SK-N-SH treated with all-trans-retinoic acid at 6 μM for 48 hours (cell line): ENCODE measurements at places on chromosomes 16 and 17.
A peak's percentile ranks its signal among the peaks of the same experiment; 100 is the strongest.

GRCh38 chr16:46583036-46583435, 38.1 kb downstream of the SHCBP1 start:
- no peak for ATAC-seq

DNA sequence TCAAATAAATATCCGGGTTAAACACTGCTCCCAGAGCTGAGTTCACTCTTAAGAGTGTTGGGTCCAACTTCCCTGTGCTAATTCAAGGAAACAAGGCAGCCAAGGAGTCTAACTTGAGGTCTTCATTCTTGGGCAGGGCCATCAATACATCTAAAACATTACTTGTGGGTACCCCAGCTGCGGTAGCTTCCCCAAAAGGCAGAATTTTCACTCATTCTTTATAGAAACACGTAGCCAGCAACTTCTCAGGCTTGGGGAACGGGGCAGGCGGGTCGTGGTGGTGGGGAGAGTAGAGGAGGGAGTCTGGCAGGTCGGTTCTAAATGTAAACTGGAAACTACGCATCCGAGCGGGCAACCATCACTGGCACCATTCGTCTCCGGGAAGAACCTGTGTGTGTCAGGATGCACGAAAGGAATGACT, 666 bp upstream of the METTL9 start:
- peak; percentile 18 for ATAC-seq

DNA sequence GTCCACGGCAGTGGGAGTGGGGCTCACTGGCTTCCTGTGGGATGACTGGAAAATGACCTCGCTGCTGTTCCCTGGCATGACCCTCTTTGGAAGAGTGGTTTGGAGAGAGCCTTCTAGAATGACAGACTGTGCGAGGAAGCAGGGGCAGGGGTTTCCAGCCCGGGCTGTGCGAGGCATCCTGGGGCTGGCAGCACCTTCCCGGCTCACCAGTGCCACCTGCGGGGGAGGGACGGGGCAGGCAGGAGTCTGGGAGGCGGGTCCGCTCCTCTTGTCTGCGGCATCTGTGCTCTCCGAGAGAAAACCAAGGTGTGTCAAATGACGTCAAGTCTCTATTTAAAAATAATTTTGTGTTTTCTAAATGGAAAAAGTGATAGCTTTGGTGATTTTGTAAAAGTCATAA, 7.8 kb upstream of the RNF213 start:
- ATAC-seq: peak; percentile 51

- no peak for ATAC-seq
Measured at GRCh38 chr17:48384164-48384563, 45.9 kb downstream of the SKAP1 start.

DNA sequence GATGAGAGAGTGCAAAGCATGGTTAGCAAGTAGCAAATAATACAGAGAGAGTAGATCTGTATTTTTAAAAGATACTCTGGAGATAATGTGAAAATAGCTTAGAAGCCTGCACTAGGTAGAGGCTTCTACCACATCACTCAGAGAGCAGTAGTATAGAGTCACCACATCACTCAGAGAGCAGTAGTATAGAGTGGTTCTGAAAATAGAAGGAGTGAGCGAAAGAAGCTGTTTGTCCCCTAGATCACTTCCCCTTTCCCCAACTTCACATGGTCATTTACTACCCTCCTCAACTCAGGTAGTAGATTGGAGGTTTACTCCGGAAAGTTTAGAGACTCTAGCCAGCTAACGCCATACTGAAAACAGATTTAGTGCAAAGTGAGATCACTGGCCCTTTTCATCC, 17.1 kb downstream of the DGKE start:
- no peak for ATAC-seq

DNA sequence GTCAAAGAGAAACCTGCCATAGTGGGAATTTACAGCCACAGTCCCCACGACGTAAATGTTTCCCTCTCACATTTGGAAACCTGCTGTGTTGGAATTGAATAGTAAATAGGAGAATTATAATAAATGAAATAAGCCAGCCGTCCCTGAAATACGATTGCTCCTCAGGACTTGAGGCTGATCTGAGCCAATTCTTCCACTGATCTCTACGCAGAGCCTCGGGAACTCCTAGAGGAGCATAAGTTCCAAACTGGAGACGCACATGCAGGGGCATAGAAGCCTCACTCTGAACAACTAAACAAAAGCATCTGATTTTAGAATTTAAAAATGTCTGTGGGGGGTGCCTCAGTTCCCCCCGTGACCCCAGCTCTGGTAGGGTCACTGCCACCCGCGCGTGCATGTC, 10.2 kb upstream of the TEX19 start:
- ATAC-seq: no peak

DNA sequence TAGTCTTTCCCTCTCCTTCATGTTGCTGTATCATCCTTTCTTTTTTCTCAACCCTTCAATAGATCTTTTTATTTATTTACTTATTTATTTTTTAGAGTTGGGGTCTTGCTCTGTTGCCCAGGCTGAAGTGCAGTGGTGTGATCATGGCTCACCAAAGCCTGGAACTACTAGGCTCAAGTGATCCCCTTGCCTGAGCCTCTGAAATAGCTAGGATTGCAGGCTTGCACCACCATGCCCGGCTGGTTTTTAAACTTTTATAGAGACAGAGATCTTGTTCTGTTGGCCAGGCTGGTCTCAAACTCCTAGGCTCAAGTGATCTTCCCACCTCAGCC, 51.7 kb downstream of the SNX29 start:
- no peak for ATAC-seq

DNA sequence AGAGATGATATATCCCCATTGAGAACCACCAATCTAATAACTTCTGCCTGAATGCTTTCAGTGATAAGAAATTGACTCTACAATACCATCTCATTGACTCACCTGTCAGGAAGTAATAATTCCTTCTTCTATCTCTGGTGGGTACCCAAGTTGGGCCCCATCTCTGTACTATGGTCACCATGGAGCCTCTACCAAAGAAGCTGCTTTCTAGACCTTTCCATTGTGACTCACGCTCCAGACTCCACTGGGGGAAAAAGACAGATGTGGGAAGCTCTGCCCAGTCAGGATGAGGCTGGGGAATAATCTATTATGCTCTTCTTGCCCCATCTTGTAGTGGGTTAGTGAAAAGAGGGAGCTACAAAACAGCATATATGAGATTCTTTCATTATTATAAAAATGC, 100.4 kb downstream of the COPRS start:
- ATAC-seq: no peak

- ATAC-seq: no peak
Measured at GRCh38 chr16:3113765-3114479, 1.5 kb downstream of the ZNF205 start.

DNA sequence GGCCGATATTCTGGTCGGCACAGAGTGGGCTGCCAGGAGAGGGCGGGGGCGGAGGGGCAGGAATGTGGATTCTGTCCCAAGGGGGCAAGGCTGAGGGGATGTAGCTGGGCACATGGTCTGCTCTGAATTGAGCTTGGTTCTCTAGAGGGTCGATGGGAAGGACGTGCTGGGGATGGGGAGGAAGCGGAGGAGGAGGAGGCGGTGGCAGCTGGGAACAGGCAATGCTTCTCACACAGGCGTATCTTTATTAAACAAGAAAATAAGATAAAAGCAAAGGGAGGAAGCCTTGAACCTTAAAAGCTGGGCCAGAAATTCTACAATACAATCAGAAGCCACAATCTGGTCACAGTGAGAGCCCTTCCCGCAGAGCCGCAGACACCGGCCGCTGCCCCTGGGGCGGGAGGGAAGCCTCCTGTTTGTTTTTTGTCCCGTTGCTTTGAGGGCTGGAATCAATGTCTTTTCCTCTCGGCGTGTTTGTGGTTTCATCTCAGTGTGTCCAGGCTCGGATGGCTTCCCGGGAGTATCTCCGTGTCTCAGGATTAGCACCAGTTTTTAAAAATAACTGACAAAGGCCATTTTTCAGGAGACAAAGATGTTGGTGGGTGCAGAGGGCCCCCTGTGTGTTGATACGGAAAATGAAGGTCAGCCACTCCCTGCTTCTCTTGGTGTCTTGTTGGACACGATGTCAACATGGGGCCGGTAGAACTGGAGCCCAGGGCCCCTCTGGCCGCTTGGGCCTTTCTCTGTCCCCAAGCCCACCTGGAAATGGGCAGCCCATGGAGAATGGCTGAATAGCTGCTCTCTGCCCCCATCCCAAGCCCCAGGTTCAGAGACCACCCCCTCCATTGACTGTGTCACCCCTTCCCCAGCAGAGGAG, 12.3 kb upstream of the SLC7A5 start:
- ATAC-seq: no peak

- ATAC-seq: no peak
Measured at GRCh38 chr16:74477226-74477625, 55.9 kb upstream of the CLEC18B start.

DNA sequence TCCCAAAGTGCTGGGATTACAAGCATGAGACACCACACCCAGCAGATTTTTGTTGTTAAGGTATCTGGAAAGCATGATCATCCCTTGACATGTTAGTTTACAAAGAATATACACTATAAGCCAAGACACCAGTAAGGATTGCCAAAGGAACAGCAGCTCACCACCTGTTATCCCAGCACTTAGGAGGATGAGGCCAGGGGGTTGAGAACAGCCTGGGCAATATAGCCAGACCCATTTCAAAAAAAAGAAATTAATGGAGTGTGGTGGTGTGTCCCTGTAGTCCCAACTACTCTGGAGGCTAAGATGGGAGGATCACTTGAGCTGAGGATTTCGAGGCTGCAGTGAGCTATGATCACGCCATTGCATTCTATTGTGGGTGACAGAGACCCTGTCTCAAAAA, 5.1 kb downstream of the ANKRD40CL start:
- ATAC-seq: no peak

DNA sequence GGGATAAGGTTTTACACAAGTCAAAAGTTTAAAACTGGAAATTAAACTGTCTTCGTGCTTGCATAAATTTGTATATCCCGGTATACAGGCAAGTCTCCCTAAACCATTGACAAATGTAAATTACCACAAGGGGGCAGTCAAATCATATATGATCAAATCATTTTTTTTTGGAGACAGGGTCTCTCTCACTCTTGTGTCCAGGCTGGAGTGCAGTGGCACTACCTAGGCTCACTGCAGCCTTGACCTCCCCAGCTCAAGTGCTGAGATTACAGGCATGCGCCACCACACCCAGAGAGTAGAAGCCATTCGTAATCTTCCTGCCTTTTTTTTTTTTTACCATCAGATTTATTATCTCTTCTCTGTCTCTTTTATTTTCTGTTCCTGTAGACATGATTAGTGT, 18.5 kb downstream of the TOP2A start:
- peak; percentile 87 for ATAC-seq

- ATAC-seq: no peak
Measured at GRCh38 chr16:143456-143855, 5.0 kb upstream of the NPRL3 start.

- no peak; the same call in 2 of the 3 replicates for ATAC-seq
Measured at GRCh38 chr17:67534941-67535340, 157.9 kb downstream of the PITPNC1 start.

DNA sequence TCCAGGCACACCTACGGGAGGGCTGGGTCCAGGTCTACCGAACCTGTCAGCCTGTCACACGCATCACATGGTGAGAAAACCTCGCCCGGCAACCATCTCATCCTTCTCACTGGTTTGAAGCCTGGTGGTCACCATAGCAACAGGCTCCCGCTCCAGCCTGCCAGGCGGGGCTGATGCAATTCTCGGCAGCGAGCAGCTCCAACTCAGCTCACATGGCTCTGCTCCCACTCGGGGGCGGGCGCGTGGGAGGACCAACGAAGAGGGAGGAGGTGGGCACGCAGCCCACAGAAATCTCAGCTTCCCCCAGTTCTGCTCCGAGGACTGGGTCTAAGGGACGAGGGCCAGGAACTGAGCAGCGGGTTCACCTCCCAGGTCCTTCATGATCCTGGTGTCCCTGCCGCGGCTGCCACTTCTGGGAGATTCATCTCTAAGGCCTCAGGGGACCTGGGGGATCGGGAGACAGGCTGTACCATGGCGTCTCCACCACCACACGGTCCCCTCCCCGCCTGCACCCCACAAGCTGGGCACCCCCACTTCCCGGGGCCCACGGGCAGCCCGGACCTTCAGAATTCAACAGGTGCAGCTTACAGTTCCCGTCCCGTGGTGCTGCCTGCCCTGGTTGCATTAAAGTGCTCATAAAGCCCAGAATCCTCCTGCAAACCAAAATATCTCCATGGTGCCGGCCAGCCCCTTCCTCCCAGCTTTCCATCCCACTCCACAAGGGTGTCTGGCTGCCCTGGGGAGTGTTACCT, 25.8 kb downstream of the ABR start:
- peak; percentile 72 for ATAC-seq

DNA sequence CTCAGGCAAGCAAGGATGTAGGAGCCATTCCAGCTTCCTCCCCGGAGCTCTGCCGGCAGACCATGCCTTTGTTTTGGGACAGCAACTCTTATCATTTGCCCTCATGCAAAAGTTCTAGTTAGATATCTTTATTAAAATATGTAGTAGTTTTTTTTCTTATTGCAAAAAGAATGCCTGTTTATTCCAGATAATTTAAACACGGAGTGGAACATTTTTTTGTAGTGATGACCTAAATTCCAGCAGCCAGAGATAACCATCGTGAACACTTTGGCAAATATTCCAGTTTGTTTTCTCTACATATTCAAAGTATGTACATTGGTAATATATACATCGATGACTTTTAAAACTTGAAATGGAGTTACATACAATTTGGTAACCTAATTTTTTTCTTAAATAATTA, 54.8 kb downstream of the CRISPLD2 start:
- ATAC-seq: peak; percentile 55

DNA sequence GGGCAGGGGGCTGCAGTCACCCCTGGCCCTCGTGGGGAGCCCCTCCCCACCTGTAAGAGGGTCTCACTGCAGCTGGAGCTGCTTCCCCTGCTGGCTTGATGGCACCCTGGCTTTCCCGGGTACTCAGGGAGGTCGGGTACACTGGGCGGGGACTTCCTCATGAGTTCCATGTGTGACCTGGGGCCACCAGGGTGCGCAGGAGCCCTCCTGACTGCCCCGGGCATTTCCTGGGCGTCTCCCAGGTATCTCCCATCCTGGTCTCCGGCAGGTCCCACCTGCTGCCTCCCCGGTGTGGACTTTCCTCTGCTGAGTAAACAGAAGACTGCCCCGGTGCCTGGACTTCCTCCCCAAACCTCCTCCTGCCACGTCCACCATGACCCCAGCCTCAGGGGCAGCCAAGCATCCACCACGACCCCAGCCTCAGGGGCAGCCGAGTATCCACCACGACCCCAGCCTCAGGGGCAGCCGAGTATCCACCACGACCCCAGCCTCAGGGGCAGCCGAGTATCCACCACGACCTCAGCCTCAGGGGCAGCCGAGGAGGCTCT, 40.9 kb downstream of the CBFA2T3 start:
- no peak for ATAC-seq

GRCh38 chr16:78102122-78102660, 2.7 kb downstream of the WWOX start:
- no peak for ATAC-seq

DNA sequence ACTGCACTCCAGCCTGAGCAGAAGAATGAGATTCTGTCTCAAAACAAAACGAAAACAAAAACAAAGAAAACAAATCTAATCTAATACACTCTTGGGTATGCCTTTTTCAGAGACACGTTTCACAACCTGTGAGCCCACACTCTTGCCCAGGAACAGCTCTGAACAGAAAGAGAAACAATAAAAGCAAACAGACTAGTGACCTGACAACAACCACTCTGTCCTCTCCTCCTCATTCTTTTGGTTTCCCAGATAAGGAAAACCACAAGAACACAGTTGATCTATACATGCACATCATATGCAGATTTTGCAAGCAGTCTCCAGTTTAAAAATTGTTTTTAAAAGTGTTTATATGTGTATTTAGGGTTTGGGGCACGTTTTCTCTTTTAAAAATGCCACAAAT, 1.3 kb downstream of the MKS1 start:
- ATAC-seq: no peak

- peak; percentile 91 for ATAC-seq
Measured at GRCh38 chr17:59165933-59166342, 10.4 kb downstream of the PRR11 start.

- ATAC-seq: no peak
Measured at GRCh38 chr16:21566891-21567414, 32.4 kb upstream of the METTL9 start.

GRCh38 chr16:82033006-82033405, 2.0 kb upstream of the HSD17B2 start:
- no peak for ATAC-seq
